Thoracic aorta (tissue), 2 donors: ENCODE measurements at places on chromosomes 7 and 10. TPM values are rescaled to one million over a fixed set of nuclear protein-coding genes. Genes with fewer than 3 reads are reported as not detected.

The SYNPO2L gene
- total RNA-seq: not detected

DNA sequence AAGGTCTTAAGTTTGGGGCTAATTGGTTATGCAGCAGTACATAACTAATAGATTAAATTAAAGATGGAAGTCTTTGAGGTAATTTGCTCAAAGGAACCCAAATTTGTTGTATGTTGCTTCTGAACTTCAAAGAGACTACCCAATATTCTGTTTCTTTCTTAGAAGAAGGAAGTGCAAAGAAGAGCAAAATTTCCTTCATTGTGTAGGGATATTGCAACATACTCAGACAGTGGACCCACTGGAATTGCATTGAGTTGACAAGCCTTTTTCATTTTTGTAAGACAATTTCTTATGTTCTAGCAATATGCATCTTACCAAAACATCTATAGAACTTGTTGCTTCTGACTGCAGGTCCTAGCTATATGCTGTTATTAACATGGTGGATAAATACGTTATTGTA lies 527.8 kb downstream of the SH2D4B start:
- H3K27ac ChIP-seq: no peak overlapping the region
- no peaks in the 10 kb centered on the region for H3K27me3 ChIP-seq
- no peak for DNase-seq

- DNase-seq: no peak
- no peak overlapping the region for H3K4me3 ChIP-seq
- H3K27me3 ChIP-seq: no peaks in the 10 kb centered on the region
Observed at GRCh38 chr7:32900433-32900995, 9.0 kb upstream of the KBTBD2 start.

The CASP2 gene
- total RNA-seq: 12.3 TPM

The RFC2 gene
- total RNA-seq: 9.5 TPM

GRCh38 chr7:158723266-158723665 lies 18.7 kb upstream of the NCAPG2 start:
- no peaks in the 10 kb centered on the region for H3K4me1 ChIP-seq
- no peak for DNase-seq
- no peak overlapping the region for H3K27ac ChIP-seq
- H3K27me3 ChIP-seq: no peaks in the 10 kb centered on the region

GRCh38 chr10:84008878-84009277 lies 130.4 kb upstream of the GHITM start:
- H3K4me3 ChIP-seq: no peak overlapping the region
- H3K27ac ChIP-seq: no peak overlapping the region
- no peak for DNase-seq
- H3K27me3 ChIP-seq: no peaks in the 10 kb centered on the region
